Activated CD8-positive, alpha-beta memory T cell treated with anti-CD3 and anti-CD28 coated beads, Interleukin-2, amount 10 ng/mL, durations not matched to agents 7 days and 5 days (primary cell): ENCODE measurements at places on chromosomes 16 and 17. TPM values are rescaled to one million over a fixed set of nuclear protein-coding genes. Genes with fewer than 3 reads are reported as not detected.
A peak's percentile ranks its signal among the peaks of the same experiment; 100 is the strongest.

TAC4 gene
- total RNA-seq: not detected

FAAP100 gene
- total RNA-seq: 44.5 TPM

GRCh38 chr16:88430524-88431446 lies 22.3 kb upstream of the ZFPM1 start:
- peak; percentile 49 for DNase-seq

DNA sequence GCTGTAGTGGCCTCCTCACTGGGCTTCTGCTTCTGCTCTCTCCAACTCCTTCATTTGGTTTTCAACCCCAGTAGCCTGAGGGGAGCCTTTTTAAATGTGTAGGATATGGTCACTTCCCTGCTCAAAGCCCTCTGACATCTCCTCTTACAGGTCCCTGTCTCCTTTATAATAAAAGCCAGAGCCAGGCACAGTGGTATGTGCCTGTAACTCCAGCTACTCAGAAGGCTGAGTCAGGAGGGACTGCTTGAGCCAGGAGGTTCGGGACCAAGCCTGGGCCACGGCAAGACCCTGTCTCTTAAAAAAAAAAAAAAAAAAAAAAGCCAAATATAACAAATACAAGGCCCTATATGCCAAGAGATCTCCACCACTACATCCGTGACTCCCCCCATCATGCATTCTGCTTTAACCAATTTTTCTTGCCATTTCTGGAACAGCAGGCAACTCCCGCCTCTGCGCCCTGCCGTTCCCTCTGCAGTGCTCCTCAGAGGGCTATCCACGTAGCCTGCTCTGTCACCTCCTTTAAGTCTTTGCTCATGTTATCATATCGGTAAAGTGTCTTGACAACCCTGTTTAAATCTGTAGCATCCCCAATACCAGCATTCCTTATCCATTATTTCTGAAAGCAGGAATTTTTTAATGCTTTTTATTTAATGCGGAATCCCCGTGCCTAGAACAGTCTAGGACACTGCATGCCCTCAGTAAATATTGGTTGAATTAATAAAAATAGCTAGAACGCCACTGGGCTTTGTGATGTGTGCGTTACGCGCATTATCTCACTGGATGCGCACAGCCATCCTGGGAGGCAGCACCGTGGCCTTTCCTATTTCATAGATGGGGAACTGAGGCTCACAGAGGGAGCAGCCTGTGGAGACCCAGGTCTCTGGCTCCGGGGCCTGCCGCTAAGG lies 9.5 kb downstream of the ZNF771 start:
- DNase-seq: no peak

- no peak for DNase-seq
These were observed 177.8 kb upstream of the GSE1 start for GRCh38 chr16:85435286-85435685.

GRCh38 chr16:15642557-15643047 lies 352 bp downstream of the MARF1 start:
- peak; percentile 92 for DNase-seq

DNA sequence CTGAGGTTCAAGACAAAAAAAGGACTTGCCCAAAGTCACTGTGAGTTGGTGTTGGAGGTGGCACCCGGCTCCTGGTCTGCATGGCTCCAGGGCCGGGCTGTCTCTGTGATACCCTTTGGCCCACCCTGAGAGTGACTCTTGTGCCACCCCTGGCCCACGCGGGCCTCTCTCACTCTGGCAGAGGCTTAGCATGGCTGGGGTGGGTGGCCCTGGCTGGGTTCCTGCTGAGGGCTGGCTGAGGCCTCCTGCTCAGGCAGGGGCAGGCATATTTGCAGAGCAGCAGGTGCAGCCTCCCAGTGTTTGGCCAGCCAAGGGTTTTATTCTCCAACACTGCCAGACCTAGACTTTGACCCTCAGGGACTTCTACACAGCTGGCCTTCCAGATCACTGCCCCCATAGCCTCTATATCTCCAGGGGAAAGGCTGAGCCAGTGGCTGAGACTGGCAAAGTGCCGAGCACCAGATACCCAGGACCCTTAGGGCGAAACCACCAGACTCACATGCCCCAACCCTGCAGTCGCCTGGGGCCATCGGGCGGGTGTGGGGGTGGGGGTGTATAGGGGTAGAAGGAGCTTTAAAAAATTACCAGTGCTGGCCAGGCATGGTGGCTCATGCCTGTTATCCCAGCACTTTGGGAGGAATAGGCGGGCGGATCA lies 21.5 kb upstream of the ADGRG1 start:
- DNase-seq: peak; percentile 36

DNA sequence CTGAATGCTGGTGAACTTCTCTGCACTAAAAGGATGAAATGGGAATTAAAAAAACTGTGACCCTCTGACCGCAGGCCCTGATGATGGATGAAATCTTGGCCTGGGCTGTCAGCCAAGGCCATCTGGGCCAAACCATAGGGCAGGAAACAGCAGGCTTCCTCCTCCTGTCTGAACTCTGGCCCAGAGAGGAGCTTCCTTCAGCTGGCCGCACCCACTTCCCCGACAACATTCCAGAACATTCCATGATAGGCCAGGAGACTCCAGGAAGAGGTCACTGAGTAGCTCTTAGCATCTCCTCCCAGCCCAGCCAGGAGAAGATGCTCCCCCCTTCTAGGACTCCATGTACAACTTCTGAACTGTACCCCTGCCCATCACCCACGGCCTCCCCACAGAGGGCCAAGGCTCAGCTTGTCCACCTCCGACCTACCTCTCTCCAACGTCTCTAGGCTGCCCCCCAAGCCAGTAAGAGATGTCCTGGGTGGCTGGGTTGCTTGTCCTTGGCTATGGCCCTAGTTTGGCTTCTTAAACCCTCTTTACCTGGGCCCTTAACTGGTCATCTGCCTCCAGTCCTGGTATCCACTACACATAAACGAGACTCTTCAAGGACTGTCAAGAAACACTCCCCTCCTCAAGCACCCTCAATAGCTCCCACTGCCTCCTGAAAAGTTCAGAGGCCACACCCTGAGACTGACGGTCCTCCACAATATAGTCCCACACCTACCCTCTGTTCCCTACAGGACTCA lies 1.7 kb downstream of the RPH3AL start:
- no peak for DNase-seq

ZNF385C gene
- total RNA-seq: 0.18 TPM
